ENCODE measurements at places on chromosomes 2 and 18.

DNA sequence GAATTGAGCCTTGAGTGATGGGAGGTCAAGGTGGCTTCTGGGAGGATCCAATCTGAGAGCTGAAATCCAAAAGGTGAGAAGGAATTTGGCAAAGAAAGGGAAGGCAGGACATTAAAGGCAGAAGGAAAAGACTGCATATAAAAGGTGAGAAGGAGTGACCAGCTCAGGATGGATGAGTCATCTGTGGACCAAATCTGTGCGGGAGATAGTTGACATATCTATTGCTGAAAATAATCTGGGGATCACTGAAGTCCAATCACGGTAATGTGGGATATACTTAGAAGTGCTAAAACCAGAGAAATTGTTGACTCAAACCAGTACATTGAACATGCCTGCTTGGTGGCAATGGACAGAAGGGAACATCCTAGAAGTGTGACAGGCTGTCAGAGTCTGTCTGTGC is 8.0 kb upstream of the PTPN4 start:
- DNase-seq, result no peak

DNA sequence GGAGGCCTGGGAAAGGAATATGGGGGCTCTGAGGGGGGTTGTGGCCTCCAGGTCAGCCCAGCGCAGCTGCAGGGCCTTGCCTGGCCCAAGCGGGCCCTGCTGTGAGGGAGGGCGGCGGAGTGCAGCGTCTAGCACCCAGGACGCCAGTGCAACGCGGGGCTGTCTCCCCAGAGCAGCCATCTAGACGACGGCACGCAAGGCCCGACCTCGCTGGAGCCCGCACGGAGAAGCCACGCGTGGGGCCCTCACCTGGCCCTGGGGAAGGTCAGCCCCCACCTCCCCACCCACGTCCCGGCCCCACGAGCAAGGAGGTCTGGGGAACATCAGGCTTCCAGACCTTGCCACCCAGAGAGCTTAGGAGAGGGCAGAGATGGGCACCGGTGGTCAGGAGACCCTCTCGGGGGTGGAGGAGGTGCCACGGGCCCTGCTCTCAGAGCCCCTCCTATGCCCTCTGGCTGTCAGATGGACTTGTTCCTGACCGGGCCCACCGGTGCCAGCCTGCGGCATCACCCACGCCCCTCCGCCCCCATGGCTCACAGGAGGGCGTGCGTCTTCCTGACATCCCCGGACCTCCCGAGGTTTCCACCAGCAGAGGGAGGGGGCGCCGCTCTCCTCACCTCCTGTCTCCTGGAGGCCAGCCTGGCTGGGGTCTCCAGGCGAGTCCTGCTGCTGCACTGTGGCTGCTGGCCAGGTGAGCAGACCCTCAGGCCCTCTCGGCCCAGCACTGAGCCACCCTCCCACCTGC is 17.0 kb downstream of the GPR35 start:
- no peak for DNase-seq

DNA sequence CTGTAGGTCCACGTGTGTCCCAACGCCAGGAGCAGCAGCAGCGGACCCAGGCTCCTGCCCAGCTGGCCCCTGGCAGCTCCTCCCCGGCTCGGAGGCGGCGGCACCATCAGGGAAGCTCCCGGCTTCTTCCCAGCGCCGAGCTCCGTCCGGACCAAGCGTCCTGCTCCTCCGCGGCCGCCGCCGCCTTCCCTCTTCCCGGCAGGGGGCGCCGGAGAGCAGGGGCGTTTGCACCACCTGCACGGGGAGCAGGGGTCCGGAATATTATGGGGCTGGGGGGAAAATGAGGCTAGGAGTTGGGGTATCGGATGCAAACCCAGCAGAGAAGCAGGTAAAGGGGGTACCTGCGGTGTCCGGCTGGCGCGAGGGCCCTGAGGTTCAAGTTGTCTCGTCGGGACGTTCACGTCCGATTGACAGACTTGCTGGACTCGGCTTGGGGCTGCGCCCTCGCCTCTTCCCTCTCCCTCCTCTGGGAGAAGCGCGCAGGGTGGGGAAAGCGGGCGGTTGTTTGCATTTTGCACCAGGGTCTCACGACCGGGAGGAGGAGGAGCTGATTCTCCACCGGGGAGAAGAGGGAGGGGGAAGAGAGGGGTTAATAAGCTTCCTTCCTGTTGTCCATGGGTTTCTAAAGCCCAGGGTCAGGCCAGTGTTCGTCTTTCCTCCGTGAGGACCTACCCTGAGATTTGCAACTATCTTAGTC is at the start of gene CCBE1:
Gene CCBE1, minus strand, starts transcription at position 188 of the 697 bp plus-strand sequence.
- peak; percentile 48 for DNase-seq

GRCh38 chr18:22101731-22102130 is 67.7 kb upstream of the GATA6 start:
- DNase-seq, result no peak

DNA sequence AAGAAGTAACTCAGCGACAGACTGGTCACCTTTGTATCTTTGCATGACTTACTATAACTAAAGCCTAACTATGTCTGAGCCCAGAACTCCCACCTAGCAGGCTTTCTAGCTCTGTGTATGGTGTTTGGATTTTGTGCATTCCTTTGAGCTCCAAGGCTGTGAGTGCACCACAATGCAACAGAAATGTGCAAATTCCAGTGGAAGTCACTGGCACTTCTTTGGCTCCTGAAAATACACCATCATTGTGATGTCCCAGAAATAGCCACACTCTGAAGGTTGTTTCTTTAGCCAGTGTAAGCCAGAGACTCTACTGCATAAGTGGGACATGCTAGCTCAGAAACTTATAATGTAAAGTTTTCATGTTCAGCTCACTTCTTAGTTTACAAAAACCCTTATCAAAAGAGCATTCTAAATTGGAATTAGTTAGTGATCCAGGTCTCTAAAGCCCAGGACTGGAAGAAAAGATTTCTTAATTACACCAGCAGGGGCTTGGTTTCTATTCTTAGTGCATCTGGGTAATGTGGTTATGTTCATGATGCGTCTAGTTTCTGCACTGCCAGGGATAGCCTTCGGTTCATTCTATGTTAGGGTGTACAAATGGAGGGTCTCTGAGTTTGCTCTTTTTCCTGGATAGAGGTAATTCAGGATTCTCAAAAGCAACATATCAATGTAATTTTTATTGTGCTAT is 1239.5 kb upstream of the ZEB2 start:
- no peak for DNase-seq

- no peak for DNase-seq
Observed at GRCh38 chr18:8717011-8717770, 11.8 kb downstream of the MTCL1 start.

All from NCI-H1105 (cell line).